Stimulated activated CD4-positive, alpha-beta T cell treated with anti-CD3 and anti-CD28 coated beads, TNF-alpha, amount 100 ng/mL, for 4 hours (primary cell): ENCODE measurements at places on chromosomes 6 and 20.

DNA sequence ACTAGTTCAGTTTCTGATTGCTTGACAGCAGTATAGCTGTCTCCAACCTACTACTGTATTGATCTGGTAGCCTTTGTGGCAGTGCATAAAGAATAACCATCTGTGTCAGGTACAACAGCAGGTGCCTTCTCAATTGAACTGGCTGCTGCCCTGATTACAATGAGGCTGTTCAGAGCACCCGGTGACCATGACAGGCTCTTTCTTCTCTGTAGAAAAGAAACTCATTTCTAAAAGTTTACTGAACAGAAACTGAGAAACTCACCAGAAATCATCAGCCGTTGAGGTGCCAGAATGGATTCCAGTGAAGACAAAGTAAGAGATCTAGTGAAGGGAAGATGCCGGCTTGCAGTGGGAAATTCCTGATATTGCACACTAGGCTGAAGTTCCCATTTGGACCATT is 954.4 kb downstream of the PHF3 start:
- DNase-seq: no peak

DNA sequence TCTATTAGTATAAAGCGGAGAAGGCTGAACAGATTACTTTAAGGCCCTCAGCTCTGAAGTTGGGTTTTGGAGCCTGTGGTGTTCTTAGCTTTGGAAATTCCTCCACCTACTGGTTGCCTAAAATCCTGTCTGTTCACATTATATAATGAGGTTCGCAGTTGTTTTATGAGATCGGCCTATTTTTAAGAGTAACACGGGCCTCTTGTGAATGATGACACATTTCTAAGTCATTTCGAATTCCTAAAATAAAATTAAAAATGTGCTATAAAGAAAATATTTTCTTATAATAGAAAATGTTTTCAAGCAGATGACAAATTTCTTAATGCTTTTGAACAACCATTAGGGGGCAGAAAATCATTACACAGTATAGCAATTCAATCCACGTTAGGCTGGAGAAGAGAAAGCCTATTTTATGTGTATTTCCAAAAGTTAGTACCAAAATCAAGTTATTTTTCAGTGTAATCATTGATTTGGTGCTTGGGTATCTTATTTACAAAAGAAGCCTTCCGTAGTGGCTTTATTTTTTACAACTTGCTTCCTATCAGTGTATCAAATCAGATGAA is 15.8 kb upstream of the FAM8A1 start:
- no peak for DNase-seq

GRCh38 chr6:55957961-55958422 is 82.6 kb upstream of the BMP5 start:
- DNase-seq: no peak

DNA sequence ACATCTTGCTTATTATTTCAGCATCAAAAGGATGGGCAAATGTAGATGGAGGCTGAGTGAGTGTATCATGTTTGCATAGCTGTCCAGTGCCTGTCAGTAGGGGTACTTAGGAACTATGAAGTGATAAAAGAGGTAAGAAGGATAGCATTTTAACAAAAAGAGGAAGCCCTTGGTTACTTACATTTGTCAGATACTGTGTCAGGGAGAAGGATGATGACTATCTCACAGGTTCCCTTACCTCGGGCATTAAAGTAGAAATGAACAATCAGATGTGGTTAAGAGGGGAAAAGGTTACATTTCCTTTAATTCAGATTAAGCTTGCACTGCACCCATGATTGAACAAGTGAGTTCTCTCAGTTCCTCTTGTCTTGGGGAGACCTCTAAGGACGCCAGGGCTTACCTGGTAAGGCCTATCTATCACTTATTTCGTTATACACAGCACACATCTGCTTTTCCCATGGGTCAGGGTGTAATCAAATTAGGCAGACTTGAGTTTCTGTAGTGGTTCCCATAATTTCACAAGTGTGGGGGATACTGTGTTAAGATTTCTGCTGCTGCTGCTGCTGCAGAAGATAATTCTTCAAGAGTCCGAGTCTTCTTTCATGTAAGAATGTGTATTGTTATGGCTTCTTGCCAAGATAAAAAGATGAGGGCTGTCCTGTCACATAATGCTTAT is 4.5 kb downstream of the FOXO3 start:
- no peak for DNase-seq

DNA sequence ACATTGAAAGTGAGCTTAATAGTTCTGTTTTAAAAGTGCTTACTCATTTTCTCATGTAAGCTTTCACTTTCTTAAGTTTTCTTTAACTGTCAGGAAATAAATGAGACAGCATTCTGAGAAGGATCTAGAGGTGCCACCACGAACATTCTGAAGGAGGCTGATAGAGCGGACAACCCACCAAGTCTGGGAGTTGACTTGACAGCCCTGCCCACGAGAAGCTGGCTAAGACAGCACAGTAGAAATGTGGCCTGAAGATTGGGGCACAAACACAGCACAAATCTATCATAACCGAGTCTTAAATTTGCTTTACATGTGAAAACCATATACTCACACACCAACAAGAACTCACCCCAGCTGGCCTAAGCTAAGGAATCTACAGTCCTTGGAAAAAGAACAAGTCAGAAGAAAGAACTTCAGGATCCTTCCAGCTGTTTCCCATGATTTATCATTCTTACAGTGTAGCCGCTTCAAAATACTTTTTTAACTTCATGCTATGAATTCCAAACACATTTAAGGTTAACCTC is 144.2 kb upstream of the TNFAIP3 start:
- no peak for DNase-seq

DNA sequence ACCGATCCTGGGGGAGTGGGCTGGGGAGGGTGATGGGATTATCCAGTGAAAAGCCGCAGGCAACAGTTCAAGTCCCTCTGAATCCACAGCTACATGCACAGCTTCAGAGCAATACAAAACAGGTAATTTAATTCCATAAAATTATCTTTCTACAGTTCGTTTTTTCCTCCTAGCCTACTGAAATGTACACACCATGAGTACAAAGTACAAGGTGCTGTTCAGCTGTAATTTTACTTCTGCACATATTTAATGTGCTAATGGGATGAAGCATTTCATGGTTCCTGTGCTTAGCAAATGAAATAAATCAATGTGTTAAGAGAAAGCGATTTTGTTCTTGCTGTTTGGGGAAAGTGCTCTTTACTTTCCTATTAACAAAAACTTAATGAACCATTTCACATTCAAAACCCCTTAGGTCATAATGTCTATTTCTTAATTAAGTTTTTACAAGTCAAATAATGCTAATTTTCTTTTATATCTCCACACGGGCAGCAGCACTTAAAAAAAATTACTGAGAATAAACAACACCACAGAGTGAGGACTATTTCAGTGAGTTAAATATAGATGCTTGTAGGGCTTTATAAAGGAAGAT is 71.8 kb downstream of the INSM1 start:
- no peak for DNase-seq
